ENCODE measurements at places on chromosomes 1 and 21.

GRCh38 chr21:41509733-41510132, 1.8 kb upstream of the TMPRSS2 start:
- no peak for DNase-seq

DNA sequence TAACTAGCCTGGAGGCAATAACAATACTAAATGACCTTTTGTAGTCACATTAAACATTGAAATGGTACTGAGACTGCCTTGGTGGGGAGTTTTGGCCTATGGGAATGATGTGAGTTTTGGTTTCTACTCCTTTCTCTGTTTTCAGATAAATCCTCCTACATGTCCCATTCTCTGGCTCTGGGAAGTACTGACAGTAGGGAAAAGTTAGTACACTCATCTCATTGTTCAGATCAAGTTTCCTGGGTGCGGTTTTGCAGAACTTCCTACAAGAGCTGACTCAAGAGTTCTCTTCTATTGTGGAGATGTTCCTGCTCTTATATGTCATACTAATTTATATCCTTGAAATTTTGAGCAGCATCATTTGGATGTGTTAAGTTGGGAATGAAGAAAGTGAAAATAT, 74.2 kb upstream of the MACF1 start:
- DNase-seq, result no peak

- no peak for DNase-seq
These were observed 228.8 kb upstream of the IRF2BP2 start for GRCh38 chr1:234838820-234839219.

DNA sequence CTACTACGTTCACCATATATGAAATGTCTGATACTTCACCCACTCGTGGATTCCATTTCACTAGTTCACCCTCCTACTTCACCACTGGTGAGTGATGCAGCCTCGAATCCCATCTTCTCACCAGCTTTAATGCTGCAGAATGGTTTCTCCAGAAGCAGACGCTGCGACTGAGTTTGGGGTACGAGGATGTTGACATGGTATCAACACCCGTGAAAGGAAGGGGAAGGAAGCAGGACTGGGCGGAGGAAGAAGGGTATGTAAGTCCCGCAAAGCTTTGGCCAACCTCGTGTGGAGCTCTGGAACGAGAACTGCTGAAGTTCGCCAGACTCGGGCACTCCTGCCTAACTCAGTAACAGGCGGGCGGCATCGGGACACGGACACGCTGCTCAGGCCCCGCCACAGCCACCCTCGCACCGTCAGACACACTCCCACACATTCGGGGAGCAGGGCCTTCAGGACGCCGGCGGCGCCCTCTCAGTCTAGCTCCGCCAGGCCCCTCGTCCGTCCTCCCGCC, 833 bp upstream of the DIP2A start:
- DNase-seq, result no peak

- DNase-seq, result no peak
These were observed 205.1 kb downstream of the PLPP3 start for GRCh38 chr1:56374026-56374974.

- no peak for DNase-seq
These were observed 24.7 kb downstream of the HSF2BP start for GRCh38 chr21:43634618-43635017.

DNA sequence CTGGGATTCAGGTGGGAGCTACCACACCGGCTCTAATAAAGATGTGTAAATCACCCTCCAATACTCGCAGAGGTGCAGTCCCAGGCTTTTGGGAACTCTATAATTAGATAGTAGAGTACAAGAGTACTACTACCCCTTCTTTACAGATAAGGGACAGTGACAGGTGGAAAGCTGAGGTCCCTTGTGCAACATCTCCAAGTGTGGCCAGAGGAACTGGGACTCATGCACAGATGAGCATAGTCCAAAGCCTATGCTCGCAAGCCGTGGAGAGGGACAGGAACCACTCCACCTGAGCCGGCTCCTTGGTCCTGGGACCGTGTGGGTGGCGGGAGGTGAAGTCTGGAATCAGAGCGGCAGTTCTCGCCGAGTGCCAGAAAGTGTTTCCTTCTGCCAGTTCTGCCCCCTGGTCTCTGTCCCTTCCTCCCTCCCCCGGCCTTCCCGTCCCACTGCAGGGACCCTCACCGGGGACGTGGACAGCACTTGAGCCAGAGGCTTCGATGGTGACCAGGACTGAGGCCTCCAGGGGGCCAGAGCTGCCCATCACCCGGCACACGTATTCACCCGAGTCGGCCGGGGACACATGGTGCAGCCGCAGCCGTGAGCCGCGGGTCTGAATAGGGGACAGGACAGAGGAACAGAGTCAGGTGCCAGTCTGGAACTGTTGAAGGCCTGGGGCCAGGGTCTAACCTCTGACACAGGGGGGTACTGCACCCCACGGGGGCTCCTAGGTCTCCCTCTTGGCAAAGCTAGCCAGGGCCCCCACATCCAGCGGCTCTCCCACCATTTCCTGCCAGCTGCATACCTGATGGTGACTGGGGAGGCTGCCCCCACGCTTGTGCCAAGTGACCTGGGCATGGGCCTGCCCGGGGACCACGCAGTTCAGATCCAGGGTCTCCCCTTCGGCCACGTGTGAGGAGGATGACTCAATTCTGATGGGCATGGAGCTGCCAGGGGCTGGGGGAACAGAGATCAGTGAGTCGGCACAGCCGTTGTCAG, 33.9 kb downstream of the LDLRAD2 start:
- DNase-seq, result no peak

DNA sequence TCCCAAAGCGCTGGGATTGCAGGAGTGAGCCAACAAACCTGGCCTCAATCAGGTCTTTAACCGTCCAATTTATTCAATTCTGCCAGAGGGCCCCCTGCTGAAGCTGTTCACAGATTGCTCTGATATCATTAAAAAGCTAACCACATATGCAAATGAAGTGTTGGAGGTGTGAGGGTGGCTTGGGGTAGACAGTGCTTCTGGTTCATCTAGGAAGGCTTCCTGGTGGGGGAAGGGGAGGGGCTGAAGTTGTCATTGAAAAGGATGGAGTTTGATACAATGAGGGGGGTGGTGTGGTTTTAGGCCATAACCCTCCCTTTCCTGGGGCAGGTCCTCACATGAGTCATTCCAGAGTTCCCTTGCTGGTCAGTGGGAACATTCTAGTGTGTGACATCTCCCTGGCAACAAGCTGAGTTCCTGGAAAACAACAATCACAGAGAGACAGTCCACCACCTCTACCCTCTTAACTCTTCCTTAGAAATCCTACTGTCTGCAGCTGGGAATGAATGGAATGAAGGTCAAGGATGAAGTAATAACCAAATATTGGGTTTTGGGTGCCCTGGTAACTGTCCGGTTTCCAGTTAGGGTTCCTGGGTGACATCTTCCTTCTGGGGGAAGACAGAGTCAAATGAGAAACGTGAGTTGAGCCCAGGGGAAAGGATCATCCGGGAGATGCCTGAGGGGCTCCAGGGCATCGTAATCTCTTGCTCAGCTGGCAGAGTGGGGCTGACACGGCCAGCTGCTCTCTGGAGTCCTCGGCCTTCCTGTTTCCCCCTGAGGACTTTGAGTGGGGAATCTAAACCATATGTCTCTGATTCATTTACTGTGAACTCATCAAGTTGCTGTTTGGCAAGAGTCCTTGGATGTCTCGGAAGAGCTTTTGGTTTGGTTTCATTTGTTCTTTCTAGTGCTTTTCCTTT, 32.2 kb downstream of the BATF3 start:
- DNase-seq, result no peak

DNA sequence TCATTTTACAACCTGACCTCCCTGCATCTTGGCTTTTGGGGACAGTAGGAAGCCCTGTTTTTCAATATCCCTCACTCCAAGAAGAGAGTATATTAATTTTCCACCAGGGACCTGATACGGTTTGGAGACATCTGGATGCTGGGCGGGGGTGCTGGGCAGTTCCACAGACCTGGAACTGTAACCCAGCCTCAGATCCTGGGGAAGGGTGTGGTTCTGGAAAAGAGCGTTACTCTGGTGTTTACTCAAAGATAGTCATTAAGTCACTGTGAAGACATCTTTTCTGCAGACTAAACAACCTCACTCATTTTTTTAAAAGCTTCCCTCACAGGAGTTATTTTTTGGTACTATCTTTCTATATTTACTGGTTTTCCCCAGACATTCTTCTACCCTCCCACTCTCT, 189.8 kb downstream of the CLIC6 start:
- DNase-seq, result no peak

- no peak for DNase-seq
These were observed 153.2 kb downstream of the TGFB2 start for GRCh38 chr1:218498056-218498938.

Data from stimulated activated CD4-positive, alpha-beta T cell treated with anti-CD3 and anti-CD28 coated beads, TNF-alpha, amount 100 ng/mL, for 48 hours (primary cell).